ENCODE measurements at places on chromosomes 16 and 17.

- DNase-seq, result no peak
Measured at GRCh38 chr17:33080091-33080490, 88.4 kb downstream of the SPACA3 start.

- DNase-seq, result peak; percentile 52
Measured at GRCh38 chr16:11361701-11362451, 16.6 kb downstream of the RMI2 start.

GRCh38 chr17:72976971-72977770 lies 115.3 kb downstream of the SLC39A11 start:
- DNase-seq, result peak; percentile 31

DNA sequence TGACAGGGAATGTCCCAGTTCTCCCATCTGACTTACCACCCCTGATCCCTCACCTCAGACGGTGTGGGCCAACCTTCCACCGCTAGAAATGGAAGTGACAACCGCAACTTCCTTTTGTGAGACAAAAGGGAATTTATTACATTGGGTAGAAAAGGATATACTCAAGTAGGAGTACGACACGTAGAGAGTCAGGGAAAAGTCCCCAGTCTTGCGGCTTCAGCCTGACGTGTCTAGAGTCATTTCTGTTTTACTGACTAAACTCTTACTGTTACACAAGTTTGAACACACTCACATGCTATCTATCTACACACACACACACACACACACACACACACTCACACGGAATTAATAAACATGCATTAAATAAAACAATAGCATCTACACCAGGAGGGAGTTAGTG lies 178.9 kb downstream of the COPRS start:
- no peak for DNase-seq

DNA sequence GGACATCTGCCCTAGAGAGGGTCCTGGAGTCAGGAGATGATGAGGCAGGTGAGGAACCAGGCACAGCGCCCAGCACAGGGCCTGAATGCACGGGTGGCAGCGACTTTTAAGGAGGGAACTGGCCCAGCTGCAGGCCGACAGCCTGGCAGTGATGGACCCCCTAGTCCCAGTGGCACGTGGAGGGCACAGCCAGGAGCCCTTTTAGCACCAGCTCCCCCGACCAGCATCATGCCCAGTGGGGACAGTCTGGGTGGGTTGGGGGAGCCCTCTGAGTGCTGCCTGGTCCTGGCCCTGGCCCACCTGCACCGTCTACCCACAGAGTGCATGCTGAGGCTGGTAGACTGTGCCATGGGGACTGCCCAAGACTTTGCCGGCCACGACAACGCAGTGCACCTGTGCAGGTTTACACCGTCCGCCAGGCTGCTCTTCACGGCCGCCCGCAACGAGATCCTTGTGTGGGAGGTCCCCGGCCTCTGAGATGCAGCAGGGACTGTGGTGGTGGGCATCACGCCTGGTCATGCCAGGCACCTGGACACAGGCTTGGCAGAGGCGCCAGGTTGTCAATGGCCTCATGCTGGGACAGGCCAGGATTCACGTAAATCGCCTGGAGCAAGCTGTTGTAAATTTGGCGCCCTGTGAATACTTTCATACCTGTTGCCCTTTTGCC lies 686 bp upstream of the RHOT2 start:
- no peak for DNase-seq

DNA sequence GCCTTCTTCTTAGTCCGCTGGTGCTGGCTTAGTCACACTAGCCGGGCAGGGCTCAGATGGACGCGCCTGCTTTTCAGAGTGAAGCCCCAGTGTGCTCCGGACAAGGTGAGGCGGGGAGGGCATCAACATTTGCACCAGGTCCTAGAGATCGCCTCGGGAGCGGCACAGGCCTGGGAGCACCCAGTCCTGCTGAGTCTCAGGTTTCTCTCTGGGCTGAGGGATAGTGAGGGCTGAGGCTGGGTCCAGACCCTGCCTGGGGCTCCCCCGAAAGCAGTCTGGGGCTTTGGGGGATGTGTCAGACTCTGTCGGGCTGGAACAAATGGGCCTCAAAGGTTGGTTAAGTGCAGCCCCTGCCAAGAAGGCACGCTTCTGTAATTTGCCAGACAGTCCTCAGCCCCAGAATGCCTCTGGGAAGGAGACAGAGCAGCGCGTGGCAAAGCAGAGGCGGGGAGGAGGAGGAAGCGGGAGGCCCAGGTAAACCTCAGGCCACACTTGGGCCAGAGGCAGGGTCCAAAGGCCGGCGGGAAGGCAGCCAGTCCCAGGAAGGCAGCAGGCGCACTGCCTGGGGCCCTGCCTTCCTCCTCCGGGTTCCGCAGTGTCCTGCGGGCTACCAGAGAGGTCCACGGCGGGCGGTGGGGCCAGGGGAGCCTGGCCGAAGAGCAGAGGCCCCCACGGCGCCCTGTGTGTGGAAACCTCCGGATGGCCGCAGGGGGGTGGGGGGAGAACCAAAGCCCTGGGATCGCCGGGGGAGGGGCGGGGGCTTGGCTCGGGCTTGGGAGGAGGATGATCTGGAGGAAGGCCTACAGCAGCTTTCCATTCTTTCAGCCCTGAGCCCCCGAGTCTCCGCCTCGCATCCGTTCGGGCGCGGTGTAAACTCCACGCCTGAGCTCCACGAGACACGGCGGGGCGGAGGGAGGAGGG lies 39.5 kb upstream of the ATP2A3 start:
- DNase-seq, result no peak

- no peak for DNase-seq
Measured at GRCh38 chr17:73824321-73824720, 180.1 kb upstream of the SDK2 start.

DNA sequence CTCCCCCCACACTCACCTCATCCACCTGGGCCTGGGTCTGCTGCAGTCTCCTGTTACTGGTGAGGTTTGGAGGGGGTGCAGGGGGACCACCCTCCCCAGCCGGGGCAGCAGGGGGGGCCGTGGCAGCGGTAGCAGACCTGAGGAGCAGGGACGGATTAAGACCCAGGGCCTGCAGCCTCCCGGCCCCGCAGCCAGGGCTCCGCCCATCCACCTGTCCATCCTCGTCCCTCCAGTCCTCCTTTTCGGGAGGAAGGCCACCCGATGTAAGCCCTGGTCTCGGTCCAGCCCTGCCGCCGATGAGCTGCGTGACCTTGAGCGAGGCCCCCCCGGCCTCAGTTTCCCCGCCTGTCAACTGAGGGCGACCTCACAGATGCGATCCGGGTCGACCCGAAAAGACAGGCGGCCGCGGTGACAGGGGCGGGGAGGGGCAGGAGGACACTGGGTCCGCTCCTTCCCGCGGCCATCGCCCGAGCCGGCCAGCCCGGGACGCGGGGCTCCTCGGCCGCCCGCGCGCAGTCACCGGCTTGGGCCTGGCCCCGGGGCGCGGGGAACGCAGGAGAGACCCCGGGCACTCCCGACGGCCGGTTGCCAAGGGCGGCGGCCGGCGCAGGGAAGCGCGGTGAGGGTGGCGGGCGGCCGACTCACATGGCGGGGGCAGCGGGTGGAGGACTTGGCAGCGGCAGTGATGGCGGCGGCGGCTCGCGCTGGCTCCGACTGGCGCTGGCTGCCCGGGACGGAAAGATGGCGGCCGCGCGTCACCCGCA lies at the start of gene VAMP2:
VAMP2 (minus strand) TSS at position 716 of the 764 bp plus-strand sequence; CDS start at position 647, 69 bp downstream.
- peak; percentile 82 for DNase-seq

DNA sequence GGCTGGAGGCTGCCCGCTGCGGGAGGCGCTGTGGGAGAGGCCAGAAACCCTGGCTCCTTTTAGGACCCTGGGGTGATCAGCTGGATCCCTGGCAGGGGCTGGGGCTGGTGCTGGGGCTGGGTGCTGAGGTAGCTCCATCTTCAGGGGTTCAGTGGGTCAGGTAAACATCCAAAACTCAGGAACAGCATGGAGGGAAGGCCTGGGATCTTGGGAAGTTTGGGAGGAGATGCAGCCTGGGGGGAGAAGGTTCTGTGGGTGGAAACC lies 21.0 kb downstream of the ADGRG5 start:
- DNase-seq, result no peak

DNA sequence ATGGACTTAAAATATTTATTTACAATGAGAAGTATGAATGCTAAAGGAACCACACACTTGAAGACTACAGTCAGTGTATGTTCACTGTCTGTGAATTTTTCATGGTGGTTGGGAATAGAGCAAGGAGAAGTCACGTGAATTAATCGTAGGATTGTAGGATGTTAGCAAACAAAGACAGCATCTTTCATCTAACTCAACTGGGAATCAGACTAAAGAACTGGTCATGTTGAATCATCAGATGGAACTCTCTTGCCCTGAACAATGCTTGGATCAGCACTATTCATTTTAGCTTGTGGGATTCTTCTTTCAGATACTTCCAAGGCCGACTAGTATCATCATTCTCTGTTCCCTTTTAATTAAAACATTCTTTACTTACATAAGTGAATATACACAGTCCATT lies 18.1 kb downstream of the KCNJ2 start:
- DNase-seq, result no peak

DNA sequence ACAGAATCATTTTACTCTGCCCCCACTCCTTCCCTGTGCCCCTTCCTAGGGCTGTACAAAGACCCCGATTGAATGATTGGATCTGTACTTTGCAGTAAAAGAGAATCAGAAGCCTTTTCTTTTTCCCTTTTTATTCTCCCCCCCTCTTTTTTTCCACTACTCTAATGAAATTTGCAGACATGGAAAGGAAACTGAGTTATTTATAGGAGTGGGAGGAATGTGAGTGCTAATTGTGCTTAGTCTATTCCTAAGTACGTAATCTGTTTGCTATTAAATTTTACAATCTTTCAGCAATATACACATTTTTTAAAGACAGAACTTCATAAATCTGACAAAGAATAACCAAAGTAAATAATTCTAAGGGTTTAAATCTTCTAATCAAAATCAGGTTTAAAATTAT lies 314.3 kb downstream of the MAP2K6 start:
- DNase-seq, result no peak

DNA sequence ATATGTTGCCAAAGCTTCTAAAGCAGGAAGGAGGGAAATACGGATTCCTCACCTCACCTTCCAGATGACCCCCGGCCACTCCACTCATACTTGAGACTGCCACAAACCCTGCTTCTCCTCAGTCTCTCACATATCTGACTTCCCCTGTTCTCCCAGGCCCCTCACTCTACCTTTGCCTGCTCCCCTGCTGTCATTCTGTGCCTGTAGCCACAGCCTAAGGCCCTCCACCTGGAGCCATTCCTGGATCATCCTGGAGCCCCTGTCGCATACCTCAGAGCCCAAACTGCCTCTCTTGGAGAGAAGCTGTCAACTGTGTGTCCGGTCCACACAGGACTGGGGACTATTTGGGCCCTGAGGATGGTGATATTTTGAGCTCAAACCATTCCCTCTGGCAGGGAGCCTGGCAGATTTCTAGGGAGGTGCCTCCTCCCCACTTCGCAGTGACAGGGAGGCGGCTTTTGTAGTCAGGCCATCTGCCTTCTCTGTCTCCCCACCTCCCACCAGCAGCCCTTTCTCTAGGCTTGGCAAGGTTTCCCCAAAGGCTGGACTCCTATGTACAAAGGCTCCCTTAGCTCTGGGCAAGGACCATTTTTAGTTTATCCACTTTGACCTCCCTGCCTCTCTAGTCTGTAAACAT lies 2.3 kb upstream of the MED24 start:
- no peak for DNase-seq

DNA sequence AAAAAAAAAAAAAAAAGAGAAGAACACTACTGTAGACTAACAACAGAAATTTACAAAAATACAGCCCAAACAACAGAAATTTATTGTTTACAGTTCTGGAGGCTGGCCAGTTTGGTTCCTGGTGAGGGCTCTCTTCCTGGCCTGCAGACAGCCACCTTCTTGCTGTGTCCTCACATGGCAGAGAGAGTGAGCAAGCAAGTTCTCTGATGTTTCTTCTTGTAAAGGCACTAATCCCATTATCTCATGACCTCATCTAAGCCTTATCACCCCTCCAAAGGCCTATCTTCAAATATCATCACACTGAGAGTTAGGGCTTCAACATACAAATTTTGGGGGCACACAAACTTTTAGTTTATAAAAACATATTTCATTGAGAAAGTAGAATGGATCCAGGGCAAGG lies 7.3 kb downstream of the ARSG start:
- peak; percentile 22 for DNase-seq

DNA sequence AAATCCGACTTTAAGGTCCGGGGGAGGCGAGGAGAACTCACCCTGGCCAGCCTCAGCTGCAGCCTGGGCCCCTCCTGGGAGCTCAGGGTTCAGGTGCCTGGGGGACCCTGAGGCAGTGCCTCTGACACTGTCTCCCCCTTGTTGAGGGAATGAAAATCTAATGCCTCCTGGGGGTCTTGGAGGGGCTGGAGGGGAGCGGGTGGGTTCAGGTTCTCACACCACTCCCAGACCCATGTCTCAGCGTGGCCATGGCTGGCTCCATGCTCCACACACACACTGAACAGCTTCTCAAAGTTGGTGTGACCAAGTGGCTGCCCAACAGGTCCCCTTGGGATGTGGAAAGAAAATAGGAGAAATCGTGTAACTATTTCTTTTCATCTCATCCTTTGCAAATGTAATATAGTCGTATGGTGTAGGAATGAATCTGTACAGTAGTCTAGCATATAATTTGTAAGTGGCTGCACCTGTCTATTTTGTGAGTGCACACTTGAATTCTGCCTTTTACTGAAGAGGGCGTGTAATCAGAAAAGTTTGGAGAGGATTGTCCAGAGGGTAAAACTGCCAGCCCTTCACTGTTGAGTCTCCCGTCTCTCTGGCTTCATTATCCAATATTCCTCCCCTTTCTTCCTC lies 788 bp upstream of the PRCD start:
- no peak for DNase-seq

DNA sequence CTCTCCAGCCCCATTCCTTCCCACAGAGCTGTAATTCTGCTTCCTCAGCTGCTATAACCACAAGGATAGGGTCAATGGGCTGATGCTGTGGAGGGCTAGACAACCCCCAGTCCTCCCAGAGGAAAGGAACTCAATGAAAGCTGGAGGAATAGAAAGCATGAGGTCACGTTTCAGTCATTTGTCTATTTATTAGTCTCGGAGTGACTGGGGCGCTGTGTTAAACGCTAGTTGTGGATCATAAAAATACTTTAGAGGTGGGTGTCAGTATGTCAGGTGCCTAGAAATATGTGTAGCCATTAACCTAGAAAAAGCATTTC lies 787 bp upstream of the CCL3L1 start:
- DNase-seq, result no peak

DNA sequence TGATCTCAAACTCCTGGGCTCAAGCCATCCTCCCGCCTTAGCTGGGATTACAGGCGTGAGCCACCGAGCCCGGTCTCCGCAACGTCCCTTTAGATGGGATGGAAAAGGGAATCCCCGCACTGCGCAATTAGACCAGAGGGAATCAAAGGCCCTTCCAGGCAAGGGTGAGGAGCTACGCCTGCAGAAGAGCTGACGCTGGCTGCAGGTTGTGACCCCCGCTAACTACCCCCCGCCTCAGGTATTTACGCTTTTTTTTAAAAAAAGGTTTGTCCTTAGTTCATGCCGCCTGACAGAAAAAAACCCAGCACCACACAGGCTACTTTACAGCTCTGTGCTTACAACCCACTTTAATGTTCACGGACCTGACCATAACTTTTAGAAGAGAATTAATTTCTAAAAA lies 26.9 kb downstream of the ZCCHC14 start:
- DNase-seq, result no peak

GRCh38 chr17:6041246-6041645 lies 28.9 kb upstream of the WSCD1 start:
- DNase-seq, result no peak

All from hematopoietic multipotent progenitor cell treated with erythropoietin and hydrocortisone succinate and interleukin-3 and kit ligand, for 6 days (in vitro differentiated cells).